ENCODE measurements at places on chromosomes 5 and 9.

DNA sequence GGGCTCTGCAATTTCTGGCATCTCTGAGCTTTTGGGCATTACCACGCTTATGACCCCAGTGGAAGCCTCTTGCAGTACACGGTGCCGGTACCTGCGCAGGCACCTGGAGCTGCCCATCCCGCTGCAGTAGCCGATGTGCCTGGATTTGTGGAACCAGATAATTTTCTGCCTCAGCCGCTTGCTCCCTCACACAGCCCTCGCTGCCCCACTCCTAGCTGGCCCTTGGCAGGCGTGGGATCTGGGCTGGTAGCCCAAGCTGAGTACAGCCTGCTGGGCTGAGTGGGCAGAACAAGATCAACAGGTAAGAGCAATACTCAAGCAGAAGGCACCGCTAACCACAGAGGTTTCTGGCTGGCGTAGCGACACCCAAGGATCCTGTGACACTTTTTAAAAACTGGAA, 1808.8 kb upstream of the ACO1 start:
- DNase-seq = no peak

DNA sequence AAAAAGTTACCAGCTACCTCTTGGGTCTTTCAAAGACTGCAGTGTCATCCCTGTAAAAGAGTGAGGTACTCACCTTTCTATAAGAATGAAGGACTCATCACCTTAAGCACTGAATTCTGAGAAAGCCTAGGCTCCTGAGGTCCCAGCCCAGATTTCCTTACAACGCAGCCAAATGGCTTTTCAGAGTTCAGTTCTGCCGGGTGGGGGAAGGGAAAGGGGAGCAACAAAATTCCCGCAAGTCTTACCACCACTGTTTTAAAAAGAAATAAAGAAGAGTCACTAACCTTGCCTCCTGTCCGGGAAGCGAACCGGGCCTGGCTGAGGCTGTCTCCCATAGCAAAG, 373 bp downstream of the ADAMTS12 start:
- DNase-seq = no peak

- no peak for DNase-seq
These were observed 472.0 kb downstream of the ACTL7B start for GRCh38 chr9:108383796-108384195.

- DNase-seq = no peak
These were observed 680.0 kb downstream of the TAF11L14 start for GRCh38 chr5:18314192-18314778.

DNA sequence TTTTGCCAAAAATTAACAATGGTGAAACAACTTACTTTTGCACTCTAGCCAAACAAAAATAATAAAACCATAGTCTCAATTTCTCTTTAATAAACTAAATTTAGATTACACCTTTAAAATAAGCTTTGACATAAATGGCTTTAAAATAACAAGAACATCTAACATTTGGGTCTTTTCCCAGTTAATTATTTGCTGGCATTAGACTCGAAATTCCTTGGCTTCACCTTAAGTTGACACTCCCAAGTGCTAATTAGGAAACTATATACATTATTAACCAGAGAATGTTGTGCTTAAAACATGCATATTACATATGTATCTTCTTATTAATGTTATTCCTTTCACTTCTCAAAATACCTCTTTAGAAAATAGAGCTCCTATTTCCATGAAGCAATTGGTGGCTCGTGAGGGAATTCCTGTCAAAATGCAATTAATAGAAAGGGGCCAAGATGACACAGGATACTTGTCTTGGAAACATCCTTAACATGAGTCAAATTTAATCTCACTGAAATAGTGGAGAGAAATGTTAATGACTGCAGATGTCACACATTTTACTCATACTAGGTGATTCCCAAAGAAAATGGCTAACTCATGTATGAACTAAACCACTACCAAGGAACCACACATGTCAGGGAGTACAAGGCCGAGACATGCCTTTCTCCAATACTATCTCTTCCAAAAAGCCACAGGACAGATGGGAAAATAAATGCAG, 932.9 kb upstream of the DMAC1 start:
- no peak for DNase-seq

DNA sequence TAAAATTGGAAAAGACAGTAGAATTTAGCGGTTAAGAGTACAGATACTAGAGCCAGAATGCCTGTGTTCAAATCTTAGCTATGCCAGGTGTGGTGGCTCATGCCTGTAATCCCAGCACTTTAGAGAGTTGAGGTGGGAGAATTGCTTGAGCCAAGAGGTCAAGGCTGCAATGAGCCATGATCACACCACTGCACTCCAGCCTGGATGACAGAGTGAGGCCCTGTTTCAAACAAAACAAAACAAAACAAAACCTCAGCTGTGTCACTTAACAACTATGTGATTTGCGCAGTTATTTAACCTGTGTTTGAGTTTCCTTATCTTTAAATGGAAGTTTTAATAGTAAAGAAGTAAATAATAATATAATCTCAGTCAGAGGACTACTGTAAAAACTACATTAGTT, 68.3 kb downstream of the TBCA start:
- no peak for DNase-seq

DNA sequence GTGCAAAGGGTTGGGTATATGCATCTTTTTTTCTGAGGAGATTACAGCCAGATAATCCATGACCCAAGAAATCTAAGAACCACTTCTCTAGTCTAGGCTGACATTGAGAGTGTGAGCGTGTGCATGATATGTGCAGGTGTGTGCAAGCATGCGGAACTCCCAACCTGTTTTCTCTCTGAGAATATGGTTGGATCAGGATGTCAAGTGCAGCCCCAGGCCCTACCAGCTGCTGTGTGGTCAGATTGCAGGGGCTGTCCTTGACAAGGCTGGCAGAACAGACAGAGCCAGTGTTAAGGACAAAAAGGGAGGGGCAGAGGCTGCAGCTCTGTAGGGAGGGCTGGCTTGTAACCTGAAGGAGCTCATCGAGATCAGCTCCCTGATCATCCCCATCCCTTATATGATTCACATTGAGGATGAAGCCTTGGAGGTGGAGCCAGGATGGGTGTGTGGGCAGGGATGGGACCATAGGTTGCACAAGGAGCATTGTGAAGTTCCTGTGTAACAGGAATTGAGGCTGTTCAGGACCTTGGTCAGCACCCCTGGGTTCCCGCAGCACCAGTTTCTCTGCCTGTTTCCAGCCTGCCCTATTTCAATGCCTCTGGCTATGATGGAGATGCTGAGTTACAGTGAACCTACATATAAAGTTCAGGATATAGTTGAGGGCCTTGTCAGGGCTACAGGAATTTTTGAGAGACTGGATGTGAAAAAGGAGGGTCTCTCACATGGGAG, 52.6 kb upstream of the ARAP3 start:
- no peak for DNase-seq

DNA sequence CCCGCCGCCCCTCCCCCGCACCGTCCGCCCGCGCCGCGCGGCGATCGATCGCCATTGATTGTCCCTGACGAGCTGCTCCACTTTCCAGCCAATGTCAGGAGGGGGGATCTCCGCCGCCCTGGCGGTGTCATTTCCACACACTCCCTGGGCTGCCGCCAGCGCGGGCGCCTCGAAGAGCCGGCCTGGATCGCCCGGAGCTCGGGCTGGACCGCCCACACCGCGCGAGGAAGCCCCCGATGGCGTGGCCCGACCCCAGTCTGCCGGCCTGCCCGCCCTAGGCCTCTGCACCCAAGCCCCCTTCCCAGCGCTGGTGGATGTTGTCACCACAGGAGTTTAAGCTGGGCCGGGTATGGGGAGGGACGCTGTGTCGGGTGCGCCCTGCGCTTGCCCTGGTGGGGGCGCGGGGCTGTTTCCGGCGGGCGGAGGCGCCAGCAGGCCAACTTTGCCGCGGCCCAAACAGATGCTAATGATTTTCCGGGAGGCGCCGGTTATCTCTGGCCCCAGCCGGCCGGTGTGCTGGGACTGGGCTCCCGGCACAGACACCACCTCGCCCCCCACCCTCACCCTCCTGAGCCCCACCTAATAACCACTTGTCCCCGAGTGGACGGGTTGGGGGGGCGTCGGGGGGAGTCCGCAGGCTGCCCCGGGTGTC, 10.6 kb upstream of the CXXC5 start:
- DNase-seq = no peak

DNA sequence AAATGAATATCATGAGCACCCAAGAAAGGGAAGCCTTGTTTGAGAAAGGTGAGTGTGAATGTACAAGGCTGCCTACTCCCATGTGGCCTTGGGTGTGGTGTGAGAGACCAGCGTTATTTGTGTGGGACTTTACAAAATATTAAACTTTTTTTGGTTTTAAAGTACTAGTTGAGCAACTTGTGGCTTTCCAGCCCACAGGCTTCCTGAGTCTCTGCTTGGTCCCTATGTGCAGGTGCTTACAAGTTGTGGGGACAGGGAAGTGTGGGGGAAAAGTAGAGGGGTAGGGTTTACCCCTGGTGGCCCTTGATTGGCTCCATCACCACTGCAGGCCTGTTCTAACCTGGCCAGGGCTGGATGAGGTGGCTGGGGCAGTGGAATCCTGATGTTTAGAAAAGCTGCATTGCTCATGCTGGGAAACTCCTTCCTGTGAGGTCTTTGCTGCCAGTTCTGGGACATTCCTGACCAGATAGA, 19.7 kb downstream of the PTTG1 start:
- no peak for DNase-seq

DNA sequence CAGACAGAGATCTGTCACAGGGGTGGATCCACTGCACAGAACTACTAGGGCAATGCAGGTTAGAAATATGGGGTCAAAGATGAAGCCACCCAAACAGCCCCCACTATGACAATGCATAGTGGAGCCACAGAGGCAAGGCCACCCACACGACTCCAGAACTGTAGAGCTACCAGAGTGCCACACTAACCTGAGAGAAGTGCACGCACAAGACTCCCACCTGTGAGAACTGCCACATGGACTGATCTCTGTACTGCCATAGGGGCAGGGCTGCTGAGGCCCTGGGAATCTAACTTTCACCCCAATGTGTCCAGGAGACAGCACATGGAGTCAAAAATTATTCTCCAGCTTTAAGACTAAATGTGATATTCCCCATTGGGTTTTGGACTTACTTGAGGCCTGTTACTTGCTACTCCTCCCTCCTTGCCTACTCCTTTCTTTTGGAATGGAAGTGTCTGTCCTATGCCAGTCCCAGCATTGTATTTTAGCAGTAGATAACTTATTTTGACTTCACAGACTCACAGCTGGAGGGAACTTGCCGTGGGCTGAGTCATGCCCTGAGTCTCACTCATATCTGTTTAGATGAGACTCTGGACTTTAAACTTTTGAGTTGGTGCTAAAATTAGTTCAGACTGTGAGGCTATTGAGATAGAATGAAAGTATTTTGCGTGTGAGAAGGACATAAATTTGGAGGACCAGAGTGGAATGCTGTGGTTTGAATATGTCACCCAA, 853.3 kb downstream of the MAT2B start:
- DNase-seq = no peak
